Panc1 (cell line): ENCODE measurements at places on chromosomes 13 and 19.

GRCh38 chr19:2846180-2846894, 5.1 kb downstream of the ZNF555 start:
- DNase-seq, result no peak

- no peak for DNase-seq
These were observed at the start of gene SLC15A1 for GRCh38 chr13:98752467-98753290. Gene SLC15A1, minus strand, starts transcription at chr13:98752672. Its CDS starts 74 bp downstream, at chr13:98752598.

- DNase-seq, result no peak
These were observed 198.8 kb downstream of the GPC6 start for GRCh38 chr13:93425411-93425810.

DNA sequence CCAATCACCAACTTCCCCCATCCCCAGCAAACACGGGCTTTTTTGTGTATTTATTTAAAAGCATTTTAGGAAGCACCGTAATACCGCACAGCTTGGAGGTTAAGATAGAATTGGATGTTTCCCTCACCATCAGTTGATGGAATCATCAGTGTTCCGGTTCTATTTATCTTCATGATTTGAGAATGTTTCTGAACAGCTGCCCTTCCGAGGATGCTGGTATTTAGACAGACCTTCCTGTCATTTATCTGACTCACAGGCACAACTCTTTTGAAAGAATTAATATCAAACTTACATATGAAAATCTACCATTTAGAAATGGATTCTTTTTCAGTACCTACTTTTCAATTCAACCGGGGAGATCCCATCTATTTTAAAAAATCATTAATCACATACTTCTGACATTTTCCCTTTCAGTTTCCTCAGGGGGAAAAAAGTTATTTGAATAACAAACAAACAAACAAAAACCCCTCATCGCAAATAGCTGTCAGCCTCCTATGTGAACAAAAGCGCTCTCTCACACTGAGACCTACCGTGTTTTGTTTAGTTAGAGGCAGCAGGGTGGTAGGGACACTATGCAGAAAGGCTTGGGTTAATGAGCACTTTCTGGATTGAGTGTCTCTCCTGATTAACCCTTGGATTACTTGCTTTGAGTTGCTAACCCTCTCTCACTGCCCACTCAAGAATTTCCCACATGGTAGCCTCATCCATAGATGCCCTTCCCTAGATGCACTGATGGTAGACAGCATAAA, 189.3 kb downstream of the TM9SF2 start:
- DNase-seq, result no peak

GRCh38 chr19:46717034-46717715, at the start of gene PRKD2:
Gene PRKD2, minus strand, starts transcription at chr19:46717114. Its CDS starts 744 bp downstream, at chr19:46716370.
- no peak for DNase-seq

DNA sequence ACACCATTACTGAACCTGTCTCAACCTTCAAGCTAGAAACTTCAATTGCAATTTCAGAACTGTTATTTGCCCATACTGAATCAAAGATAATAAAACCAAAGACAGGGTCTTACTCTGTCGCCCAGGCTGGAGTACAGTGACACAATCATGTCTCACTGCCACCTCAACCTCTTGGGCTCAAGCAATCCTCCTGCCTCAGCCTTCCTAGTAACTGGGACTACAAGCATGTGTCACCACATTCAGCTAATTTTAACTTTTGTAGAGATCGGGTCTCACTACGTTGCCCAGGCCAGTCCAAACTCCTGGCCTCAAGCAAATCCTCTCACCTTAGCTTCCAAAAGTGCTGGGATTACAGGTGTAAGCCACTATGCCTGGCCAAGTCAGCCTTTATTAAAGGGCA, 143.4 kb downstream of the DIAPH3 start:
- DNase-seq, result no peak

- DNase-seq, result no peak
These were observed 19.3 kb downstream of the AP1M1 start for GRCh38 chr19:16216744-16217670.

DNA sequence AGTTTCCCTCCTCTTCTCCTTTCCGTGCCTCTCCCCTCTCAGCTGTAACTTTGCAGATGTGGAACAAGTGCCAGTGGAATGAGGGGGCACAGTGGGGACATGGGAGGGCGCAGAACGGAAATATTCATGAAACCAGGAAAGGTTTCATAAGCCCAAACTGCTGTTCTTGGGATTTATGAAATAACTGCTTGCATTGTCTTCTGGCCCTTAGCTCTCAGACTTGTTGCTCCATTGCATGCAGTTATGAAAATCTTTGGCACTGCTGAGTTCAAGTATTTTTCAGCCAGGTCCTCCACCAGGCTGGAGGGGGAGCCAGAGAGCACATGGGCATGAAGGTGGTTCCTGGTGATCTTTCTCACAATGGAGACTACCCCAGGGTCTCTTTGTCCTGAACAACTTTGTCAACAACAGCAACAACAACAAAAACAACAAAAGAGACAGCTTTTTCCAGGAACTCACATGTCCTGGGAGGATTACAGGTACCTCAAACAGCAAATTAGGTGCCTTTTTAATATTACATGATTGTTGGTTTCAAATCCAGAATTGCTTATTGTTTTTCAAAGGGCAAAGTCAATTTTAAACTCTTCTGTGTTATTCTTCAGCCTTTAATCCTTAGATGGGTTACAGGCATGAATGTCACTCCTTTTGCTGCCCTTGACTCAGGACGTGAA, 1.5 kb downstream of the RGCC start:
- DNase-seq, result no peak

DNA sequence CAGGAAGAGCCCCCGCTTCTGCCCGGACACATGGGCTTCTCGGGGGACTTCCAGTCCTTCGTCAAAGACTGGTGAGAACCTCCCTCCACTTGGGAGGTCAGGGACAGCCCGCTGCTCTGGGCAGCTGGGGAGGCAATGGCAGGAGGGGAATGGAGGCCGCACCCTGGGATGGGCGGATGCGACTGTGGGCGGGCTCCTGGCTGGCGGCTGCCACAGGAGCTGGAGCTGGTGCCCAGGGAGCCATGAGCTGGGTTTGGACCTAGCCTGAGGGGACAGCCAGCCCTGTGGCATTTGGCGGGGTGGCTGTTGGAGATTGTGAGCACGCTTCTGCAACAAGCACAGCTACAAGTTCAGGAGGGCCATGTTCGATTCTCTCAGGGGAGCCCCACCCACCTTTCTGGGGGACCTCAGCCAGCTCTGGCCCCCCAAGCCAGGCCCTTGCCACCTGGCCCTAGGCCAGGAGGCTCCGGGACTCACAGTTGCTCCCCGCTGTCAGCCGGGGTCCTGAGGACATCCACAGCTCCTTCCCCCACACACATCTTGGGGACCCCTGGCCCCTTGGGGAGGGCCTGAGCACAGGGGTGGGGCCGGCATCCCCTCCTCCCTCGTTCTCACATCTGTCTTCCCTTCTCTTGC, 3.0 kb upstream of the TGFBR3L start:
- no peak for DNase-seq

- no peak for DNase-seq
These were observed 2.7 kb downstream of the JUND start for GRCh38 chr19:18278521-18279265.

- peak; percentile 46 for DNase-seq
These were observed 7.3 kb downstream of the MRPL4 start for GRCh38 chr19:10259162-10259905.

DNA sequence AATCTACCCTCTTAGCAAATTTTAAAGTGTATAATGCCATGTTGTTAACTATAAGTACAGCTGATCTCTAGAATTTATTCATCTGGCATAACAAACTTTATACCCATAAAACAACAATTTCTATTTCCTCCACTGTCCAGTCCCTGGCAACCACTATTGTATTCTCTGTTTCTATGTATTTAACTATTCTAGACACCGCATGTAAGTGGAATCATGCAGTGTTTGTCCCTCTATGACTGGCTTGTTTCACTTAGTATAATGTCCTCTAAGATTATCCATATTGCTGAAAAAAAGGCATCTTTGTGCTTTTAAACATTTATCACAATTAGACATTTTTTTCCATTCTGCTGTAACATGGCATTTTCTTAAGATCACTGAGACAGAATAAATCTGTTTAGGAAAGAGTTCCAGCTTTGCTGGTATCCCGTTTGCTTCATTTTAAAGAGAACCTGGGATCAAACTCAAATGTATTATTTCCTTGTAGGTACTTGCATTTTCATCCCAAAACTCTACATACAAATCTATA, 1191.0 kb downstream of the SLITRK5 start:
- no peak for DNase-seq

- peak; percentile 58 for DNase-seq
These were observed 4.9 kb downstream of the ADAMTSL5 start for GRCh38 chr19:1507763-1508506.

DNA sequence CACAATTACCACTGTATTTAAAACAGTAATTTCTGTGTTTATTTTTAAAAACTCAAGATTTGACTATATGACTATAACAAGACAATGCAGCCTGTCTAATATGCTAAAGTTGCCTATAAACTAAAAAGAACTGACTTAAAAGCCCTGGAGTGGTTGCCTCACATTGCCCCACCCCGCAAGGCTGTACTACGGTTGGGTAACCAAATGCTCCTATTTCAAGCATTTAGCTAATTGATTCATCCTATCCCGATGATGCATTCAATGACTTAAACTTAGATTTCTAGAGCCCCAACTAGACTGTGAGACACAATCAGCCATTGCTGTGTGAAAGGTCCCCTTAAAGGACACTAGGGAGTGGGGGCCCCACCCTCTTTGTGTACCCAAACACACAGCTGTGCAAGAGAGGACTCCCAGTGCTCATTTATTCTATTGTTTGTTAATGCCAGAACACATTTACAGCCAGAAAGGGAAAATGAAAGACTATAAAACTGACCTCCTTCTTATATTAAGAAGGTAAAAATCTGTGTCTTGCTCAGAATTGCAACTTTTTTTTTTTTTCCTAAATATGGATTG, 66.9 kb downstream of the MIPEP start:
- DNase-seq, result no peak

DNA sequence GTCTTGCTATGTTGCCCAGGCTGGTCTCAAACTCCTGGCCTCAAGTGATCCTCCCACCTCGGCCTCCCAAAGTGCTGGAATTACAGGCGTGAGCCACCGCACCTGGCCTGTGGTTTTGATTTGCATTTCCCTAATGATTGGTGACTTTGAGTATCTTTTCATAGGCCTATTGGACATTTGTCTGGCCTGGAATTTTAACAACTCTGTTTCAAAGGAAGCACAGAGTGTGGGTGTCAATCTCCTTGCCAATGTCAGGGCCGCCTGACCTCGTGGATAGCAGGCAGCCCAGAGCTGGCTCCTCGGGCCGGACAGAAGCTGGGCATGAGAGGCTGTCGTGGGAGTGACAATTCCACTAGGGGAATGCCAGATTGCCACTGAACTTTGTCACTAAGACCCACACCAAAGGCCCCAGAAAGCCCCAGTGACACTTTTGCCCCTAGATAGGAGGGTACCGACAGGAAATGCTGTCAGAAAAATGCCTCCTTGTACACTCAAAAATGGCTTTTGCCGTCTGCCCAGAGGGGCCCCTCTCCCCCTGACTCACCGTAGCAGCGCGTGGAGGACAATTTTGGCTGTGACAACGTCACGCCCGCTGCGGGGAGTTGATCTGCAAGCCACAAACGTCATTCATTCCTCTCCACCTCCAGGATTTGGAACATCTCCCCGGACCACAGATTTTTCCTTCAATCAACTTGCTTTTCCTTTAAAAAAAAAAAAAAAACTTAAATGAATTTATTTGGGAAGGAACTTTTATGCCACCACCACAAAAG, 11.7 kb upstream of the ADGRE5 start:
- no peak for DNase-seq

- no peak for DNase-seq
These were observed 926 bp downstream of the ZNF587 start for GRCh38 chr19:57850553-57851017.

DNA sequence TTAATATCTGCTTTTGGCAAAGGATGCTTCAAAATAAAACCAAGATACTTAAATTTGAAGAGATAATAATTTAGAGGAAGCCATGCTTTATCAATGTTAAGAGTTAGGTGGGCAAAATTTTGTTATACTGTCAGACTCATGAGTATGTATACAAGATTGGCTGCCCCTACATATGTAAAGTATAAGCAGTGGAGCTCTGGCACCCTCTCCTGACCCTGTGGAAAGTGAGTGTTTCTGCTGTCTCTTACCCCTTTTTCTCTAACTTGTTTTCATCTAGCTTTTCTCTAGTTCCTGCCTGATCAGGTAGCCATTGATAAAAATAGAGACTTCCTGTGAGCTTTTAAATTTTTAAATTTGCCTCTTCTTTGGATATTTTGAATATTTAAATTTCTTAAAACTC, 710.9 kb upstream of the SPRY2 start:
- DNase-seq, result no peak

- no peak for DNase-seq
These were observed 6.5 kb upstream of the HSPH1 start for GRCh38 chr13:31168166-31168565.

- no peak for DNase-seq
These were observed 406.7 kb upstream of the ZNF507 start for GRCh38 chr19:31938675-31939074.

- no peak for DNase-seq
These were observed 1414.6 kb downstream of the SLITRK1 start for GRCh38 chr13:82467626-82468025.

DNA sequence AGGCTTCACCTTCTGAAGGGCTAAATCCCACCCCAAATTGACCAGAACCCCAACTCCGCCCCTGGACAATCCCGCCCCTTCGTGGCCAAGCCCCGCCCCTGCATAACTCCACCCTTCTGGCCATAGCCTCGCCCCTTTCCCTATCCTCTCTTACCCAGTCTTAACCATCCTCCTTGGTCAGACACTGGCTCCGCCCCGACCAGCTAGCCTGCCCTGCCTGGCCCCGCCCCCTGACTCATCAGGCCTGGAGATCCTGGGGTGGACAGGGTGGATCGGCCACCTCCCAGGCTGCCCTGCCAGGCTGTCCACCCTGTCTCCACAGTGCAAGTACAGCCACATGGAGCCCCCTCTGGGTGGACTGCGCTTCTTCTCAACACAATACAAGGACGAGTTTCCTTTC, 8.0 kb upstream of the ZNF358 start:
- peak; percentile 50 for DNase-seq

- DNase-seq, result no peak
These were observed 402.5 kb upstream of the PCDH9 start for GRCh38 chr13:67632590-67632989.

DNA sequence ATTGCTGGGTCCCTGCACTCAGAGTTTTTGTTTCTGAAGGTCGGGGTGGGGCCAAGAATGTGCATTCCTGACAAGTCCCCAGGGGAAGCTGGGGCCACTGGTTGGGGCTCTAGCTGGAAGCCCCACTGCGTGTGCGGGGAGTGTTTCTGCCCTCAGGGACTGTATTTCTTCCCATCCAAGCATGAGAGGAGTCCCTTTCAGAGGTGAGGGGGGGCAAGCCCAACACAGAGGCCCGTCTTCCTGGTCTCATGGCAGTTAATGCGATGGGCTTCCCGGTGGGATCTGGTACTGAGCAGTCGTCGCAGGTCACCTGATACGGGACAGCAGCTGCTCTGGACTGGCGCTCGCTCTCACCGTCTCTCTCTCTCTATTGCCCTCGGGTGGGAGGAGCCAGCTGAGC, 50.4 kb downstream of the GPR12 start:
- no peak for DNase-seq
